COR-L47 (cell line): ENCODE measurements at places on chromosomes 6 and 20.

DNA sequence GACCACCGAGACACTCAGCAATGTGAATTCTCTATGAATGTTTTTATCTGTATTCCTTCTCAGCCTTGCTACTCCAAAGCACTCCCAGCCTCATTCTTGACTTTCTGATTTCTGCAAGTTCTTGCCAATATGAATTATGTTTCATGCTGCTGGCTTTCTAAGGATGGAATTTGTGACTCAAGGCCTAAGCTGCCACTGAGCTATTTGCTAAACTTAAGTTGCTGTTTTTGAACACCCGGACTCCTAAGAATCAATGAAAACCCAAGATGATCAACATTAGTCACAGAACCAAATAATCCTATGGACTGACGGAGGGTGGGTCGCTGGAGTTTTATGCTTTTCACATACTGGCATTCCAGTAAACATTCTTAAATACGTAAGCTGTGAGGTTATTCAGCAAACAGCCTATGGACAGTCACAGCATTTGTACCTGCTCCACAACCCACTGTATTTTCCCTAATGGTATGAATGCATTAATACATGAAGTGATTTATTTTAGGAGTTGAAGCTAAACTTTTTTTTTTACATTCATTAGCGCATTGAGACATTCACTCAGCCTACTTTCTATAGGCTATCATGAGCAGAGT lies 8.2 kb upstream of the PXDC1 start:
- no peak for DNase-seq

DNA sequence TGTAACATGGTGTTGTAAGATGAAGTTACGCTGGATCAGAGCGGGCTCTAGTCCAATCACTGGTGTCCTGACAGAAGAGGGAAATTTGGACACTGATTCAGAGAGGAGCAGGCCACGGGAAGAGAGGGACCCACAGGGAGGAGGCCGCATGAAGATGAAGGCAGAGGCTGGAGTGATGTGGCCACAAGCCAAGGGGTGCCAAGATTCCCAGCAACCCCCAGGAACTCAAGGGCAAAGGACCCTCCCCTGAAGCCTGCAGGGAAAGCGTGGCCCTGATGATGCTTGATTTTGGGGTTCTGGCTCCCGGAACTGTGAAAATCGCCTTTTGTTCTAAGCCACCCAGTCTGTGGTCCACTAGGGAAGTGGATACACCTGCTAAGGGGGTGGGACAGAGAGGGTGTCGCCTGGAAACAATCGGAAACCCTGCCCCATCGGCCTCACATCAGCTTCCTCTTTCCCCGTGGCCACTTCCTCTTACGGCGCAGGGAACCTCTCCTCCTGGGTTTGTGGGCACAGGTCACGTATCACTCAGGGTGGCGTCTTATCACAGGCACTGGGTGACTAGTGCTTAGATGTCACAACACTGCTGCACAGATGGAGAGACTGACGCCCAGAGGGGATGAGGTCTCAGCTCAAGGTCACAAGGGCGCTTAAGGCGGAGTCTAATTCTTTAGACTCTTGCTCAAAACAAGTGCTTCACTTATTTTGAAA lies 58.0 kb downstream of the SULF2 start:
- DNase-seq, result no peak

DNA sequence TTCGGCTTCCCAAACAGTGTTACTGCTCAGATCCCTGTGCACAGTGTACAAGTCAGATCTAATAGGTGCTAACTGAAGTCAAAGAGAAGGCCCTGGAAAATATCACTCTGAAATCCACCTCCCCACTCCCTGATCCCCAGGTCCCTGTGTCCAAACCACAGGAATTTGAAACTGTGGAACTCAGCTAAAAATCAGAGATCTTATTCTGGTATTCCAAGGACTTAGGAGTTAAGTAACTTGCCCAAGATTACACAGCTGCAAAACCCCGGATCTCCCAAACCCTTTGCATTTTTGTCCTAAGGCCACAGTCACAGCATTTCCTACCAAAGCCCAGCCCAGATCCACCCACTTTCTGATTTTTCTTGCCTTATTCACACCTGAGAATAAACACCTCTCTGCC lies 32.3 kb upstream of the SLC23A2 start:
- no peak for DNase-seq

DNA sequence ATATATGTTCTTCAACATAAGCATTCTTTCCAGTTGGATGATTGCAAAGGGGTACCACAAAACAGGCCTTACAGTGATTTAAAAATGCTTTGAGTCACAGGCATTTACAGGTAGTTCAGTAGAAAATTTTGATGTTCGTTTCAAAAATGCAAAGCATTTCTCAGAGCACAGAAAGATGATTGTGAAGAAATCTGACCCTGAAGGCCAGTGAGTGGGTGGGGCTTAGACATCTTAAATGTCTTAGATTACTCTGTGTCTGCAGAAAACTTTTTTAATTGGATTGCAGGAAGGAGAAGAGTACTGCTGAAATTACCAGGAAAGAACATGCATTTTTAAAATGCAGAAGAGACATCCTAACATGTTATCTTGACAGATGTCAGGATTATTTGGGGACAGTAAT lies 268.3 kb downstream of the CDKAL1 start:
- no peak for DNase-seq

DNA sequence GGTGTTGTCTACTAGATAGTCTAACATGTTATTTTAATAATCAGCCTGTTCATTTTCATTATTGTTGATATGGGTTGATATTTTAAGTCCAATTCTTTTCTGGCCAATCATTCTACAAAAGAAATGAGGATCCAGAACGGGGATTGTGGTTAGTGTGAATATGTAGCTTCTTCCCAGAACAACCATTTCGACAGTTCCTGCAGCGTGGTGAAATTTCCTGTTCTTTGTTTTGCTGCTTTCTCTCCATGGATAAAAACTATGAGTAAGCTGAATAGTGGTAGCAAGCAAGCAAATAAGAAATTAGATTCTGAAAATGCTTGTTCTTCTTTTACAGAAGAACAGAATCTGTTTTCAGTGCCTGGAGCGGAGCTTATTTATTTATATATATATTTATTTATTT lies 65.5 kb upstream of the F13A1 start:
- no peak for DNase-seq

- no peak for DNase-seq
Observed at GRCh38 chr6:122285292-122285913, 114.0 kb upstream of the HSF2 start.

DNA sequence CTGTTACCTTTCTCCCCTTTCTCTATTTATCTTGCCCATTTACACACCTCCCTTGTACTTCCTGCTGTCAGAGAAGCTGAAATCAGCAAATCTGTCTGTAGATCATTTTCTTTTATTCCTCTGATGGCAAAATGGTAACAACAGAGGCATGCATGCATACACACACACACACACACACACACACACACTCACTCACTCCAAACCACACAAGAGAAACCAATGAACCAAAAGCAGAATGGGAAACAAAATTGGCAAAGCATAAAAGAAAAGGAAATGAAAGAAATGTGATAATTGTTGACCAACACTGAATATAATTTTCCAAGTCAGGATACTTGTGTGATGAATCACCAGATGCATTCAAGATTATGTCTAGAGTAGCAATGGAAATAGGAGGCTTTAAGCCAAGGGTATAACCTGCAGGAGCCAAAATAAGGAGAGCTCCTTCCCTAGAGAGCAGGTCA lies 172.4 kb downstream of the PLCB4 start:
- peak; percentile 12 for DNase-seq

DNA sequence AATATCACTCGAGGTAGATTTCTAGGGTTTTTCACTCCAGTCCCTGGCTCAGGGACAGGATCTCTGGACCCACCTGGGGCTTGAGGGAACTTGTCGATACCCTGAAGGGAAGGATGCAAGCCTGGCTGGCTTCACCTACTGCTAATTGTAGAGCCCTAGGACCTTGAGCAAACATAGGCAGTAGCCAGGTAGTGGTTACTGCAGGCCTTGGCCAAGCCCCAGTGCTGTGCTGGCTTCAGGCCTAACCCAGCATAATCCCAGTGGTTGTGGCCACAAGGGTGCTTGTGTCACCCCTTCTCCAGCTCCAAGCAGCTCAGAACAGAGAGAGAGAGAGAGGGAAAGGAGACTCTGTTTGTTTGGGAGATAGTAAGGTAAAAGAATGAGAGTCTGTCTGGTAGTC lies 5.8 kb upstream of the MCM9 start:
- DNase-seq, result no peak
